Endothelial cell (in vitro differentiated cells): ENCODE measurements at places on chromosomes 16 and 17.

GRCh38 chr17:72165192-72165866 lies 44.5 kb downstream of the SOX9 start:
- DNase-seq, result no peak

- DNase-seq, result no peak
Measured at GRCh38 chr17:11742886-11743285, 144.6 kb downstream of the DNAH9 start.

GRCh38 chr17:7046127-7046724 lies 2.3 kb upstream of the SLC16A11 start:
- DNase-seq, result no peak

GRCh38 chr16:62190426-62190825 lies 154.2 kb upstream of the CDH8 start:
- DNase-seq, result no peak

DNA sequence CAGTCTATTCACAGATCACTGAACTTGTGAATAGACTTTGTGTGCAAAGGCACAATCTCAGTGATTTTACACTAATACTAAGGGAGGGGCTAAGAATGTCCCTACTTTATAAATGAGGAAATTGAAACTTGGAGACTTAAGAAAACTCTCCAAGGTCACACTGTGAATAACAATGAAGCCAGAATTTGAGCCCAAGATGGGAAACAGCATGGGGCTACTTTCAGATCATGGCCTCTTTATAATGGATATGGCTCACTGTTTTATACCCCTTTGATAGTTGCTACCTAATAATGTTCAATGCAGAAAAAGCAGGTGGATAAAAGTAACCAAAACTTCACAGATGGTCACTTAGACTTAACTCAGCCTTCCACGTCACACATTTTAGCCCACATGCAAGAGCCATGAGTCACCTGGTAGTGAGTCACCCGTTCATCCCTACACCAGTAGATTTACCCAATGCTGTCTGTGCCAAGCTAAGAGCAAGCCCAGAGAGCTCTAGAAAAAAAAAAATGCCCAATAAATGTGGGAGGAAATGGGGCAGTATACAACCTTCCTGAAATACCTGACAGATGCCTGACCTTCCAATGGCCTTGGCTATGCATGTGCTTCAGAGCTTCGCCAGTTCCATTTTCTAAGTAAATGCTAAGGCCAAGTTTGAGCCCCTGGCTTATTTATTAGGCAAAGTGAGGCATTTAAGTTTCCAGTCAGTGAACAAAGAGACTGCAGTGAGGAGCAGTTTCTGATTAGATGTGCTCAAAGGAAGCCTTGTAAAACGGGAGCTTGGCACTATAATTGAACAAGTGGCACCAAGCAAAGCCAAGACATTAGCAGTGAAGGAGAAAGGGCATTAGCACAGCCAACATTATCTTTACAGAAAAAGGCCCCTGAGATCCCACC lies 219.7 kb downstream of the TMEM114 start:
- no peak for DNase-seq

DNA sequence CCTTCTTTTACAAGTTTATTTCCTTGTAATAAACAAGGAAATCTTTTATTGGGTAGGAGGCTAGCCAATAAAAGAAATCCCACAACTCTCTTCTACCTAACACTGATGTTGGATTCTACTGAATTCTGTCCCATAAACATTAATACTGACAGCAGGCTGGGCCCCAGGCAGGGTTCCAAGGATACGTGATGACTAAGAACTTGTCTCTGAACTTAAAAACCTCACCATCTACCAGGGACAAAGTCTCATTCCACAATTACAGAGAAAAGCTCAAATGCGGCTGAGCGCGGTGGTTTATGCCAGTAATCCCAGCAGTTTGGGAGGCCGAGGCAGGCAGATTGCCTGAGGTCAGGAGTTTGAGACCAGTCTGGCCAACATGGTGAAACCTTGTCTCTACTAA lies 64.9 kb downstream of the ARHGAP17 start:
- DNase-seq, result no peak

DNA sequence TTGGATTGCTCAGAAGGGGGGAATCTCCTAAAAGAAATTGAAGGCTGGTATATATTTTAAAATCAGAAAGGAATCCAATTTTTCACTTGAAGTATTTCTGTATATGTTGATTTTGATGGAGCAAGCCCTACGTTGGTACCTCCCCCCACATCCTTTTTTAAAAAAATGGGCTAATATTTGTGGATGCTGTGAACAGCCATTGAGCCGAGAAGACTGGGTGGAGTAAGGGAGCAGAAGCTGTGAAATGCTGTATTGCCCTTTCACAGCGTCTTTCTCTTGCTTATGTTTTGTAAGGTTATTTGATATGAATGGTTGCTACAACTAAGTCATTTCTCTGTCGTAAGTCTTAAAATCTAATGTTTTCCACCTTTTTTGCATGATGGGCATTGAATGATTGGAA lies 2.3 kb downstream of the PAFAH1B1 start:
- no peak for DNase-seq

DNA sequence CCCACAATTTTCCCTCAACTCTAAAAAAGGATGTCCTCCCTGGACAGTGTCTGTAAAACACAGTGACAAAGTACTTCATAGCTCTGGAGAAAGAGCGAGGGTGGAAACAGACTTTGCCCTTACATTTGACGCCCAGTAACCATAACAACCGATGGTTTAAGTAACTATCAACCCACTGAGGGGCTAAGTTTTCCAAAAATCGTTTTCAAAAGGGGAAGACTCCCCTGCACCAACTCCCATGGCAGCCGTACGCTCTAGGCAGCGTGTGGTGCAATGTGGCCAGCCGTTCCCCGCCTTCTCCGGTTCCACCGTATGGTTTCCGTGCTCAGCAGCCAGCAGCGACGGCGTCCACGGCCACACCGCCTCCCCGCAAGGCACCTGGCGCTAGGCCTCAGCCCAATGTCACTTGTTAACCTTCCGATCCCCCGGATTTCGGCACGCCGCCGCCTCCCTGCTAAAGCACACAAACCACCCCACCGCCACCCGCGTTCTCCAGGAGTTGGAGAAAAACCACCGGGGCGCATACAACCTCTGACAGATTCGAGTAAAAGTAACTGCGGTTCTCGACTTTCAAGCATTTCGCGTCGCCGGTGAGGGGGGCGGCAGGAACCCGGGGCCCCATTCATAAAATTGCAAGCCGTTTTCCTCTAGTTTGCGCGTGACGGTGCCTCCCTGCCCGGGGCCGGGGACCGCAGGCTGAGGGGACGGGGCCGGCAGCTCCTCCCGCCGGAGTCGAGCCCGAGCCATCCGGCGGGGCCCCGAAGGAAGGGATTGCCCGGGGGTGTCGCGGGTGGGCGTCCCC lies 661 bp downstream of the TEX2 start:
- DNase-seq, result peak; percentile 37

DNA sequence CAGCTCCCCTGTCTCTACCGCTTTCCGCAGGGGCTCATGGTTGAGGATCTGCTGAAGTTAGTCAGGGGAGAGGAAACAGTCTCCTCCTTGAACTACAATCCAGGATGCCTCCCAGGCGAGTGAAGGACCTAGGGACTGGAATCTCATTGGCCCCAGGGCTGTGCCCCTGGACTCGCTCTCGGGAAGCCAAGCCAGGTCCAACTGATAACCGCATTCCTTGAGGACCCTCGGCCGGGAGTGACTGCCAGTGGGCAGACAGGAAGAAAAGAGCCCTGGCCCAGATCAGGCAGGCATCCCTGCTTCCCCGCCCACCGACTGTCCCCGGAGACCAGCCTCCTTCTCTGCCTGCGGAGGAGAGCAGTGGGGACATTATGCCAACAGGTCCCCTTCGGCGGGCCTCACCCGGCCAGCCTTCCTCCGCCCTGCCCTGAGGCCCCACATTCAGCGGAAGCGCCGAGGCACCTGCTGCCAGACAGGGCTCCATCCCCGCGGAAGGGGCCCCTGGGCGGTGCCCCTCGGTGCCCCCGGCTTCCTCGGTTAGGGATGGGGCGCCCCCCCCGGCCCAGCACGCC lies 776 bp downstream of the LRRC75A start:
- DNase-seq, result no peak

- no peak for DNase-seq
Measured at GRCh38 chr17:42329025-42329976, 41.0 kb downstream of the STAT5A start.

- DNase-seq, result no peak
Measured at GRCh38 chr16:67264277-67264676, 15.1 kb upstream of the PLEKHG4 start.

- no peak for DNase-seq
Measured at GRCh38 chr17:17514361-17514992, 18.3 kb upstream of the RASD1 start.
